ENCODE measurements at places on chromosomes 6 and 20.

DNA sequence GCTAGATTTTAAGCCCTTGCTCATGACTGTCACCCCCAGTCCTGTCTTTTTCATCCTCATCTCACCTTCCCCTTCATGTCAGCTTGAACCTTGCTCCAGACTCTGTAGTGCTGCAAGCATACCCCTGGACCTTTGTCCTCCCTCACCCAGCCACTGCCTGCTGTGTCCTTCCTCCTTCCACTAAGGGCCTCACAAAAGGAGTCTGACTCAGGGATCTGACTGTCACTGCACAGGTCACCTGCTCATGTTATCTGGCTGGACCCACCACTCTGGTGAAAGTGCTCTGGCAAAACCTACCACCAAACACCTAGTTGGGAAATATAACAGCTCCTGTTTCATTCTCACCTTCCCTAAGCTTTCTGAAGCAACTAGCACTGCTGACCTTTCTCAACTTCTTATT, 151.4 kb downstream of the INSM1 start:
- no peak for DNase-seq

DNA sequence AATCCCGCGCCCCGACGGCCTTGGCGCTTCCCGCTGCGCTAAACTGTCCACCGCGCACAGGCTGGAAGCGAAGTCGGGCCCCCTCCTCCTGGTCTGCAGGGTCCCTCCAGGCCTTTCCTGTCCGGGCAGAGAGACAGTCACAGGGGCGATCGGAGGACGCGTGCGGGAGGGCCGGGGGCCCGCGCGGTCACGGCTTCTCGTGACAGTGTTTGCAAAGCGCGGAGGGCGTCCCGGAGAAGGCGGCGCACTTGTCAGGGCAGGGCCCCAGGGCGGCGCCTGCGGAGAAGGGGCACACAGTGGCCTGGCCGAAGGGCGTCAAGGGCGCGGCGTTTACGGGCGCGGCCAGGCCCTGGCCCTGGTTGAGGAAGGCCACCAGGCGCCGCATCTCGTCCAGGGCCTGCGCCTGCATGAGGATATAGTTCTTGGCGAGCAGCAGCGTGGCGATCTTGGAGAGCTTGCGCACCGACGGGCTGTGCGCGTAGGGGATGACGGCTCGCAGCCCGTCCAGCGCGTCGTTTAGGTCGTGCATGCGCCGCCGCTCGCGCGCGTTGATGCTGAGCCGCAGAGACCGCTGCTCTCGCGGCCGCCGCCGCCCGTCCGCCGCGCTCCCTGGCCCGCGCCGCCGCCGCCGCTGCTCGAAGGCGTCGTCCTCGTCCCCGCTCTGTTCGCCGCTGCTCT, 763 bp downstream of the BHLHE23 start:
- no peak for DNase-seq

GRCh38 chr20:37516811-37517750, 4.0 kb upstream of the NNAT start:
- peak; percentile 63 for DNase-seq

- DNase-seq: peak; percentile 17
Measured at GRCh38 chr6:159169193-159169555, at the start of gene FNDC1. Gene FNDC1 (plus strand): TSS chr6:159169400. CDS start chr6:159169597, 197 bp downstream.

GRCh38 chr20:61982191-61982950, 83.3 kb downstream of the TAF4 start:
- DNase-seq: no peak

- no peak for DNase-seq
Measured at GRCh38 chr6:33927616-33928015, 123.8 kb upstream of the MLN start.

- DNase-seq: no peak
Measured at GRCh38 chr6:82608781-82609180, 245.2 kb downstream of the TPBG start.

DNA sequence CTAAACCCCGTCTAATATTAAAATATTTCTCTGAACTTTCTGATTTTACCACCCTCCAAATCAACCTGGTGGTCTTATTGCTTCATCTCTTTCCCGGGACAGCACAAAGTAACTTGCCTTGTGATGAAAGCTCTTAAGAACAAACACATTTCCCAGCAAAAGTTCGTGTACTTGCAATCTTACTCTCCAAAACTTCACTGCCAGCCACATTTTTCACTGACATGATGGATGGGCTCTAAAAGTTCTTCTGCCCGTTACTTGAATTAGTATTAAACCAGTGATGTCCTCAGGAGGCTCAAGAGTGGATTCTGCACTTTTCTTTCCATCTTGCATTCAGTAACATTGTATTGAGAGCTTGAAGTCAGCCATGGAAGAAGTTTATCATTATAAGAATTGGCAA, 731.6 kb upstream of the GJE1 start:
- DNase-seq: no peak

- no peak for DNase-seq
Measured at GRCh38 chr20:24668791-24669190, 199.4 kb downstream of the SYNDIG1 start.

GRCh38 chr6:88807622-88808021, 155.8 kb downstream of the RNGTT start:
- no peak for DNase-seq

GRCh38 chr6:134080171-134080795, 27.9 kb upstream of the SLC2A12 start:
- DNase-seq: no peak

DNA sequence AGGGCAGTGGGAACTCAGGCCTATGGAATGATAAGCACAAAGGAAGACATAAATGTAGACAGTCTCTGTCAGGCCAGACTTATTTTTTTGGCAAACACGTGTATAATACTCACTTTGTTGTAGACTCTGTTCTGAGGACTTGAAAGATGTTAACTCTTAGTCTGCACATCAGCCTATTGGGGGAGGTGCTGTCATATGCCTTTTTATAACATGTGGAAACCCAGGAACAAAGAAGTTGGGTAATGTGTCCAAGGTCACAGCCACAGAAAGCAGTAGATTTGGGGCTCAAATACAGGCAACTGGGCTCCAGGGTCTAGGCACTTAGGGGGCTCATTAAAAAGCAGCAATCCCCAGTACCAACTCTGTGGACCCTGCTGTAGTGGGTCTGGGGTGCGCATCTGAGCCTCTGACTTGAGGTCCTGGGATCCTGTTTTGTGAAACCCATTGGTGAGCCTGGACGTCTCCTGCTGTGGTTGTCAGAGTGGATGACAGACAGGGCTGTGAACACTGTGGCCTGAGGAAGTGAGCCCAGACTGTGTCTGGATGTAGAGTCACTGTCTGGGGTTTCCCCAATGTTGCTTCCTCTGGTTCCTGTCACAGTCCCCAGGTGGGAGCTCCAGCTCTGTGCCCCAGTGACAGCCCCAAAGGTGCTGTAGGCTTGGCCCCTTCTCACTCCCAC, 50.0 kb downstream of the CDH26 start:
- no peak for DNase-seq

DNA sequence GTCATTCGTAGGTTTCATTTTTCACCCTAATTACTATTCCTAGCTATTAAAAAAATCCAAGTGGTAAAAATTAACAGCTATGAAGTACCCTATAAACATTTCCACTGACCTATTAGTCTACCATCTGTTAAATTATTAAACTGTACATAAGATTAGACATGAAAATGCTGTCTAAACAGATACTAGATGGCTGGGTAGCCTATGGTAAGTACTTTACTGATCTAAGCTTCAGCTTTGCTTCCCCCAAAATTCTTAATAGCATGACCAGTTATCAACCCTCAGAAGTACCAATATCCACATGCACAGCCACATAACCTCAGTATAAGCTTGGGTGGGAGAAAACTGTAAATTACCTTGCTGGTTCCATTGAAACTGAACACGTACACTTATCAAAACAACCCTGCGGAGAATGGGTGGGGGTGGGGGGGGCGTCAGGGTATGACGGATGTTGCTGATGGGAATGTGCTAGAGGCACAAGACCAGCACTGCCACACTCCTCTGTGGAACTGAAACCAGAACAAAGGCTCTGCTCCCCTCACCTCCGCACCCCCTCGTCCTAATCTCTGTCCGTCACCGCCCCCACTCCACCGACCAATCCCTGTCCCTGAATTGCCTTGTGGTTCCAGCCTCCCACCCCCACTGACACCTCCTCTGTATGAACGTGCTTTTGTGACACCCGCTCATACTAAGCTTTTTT, 45.3 kb downstream of the B4GALT5 start:
- no peak for DNase-seq

- no peak for DNase-seq
Measured at GRCh38 chr20:61529354-61529753, 277.3 kb downstream of the CDH4 start.

GRCh38 chr6:141988954-141989705, 143.6 kb upstream of the GJE1 start:
- peak; percentile 14 for DNase-seq

DNA sequence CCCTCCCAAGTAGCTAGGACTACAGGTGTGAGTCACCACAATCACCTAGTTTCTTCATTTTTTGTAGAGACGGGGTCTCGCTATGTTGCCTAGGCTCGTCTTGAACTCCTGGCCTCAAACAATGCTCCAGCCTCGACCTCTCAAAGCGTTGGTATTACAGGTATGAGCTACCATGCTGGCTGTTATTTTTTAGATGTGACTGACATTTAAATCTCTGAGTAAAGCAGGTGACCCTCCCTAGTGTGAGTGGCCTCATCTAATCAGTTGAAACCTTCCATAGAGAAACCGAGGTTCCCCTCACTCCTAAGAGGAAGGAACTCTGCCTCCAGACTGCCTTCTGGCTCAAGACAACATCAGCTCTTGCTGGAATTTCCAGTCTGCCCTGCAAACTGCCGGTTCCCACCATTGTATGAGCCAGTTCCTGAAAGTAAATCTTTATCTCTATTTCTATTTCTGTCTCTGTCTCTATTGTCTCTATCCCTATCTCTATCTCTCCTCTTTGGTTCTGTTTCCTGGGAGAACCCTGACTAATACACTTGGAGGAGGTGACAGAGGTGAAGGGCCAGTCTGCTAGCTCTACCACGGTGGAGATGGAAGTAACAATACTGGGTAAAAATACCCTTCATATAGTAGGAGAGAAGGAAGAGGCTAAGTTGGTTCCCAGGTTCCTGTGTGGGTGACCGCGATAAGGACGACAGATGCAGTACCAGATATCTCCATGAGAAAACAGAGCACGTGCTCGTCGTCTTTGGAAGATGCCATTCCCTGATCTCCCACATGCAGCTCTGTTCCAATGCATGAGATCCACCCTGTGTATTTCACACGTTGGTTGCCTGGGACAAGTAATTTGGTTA, 81.0 kb downstream of the MYB start:
- no peak for DNase-seq

GRCh38 chr6:51511081-51511480, 576.3 kb downstream of the PKHD1 start:
- no peak for DNase-seq

DNA sequence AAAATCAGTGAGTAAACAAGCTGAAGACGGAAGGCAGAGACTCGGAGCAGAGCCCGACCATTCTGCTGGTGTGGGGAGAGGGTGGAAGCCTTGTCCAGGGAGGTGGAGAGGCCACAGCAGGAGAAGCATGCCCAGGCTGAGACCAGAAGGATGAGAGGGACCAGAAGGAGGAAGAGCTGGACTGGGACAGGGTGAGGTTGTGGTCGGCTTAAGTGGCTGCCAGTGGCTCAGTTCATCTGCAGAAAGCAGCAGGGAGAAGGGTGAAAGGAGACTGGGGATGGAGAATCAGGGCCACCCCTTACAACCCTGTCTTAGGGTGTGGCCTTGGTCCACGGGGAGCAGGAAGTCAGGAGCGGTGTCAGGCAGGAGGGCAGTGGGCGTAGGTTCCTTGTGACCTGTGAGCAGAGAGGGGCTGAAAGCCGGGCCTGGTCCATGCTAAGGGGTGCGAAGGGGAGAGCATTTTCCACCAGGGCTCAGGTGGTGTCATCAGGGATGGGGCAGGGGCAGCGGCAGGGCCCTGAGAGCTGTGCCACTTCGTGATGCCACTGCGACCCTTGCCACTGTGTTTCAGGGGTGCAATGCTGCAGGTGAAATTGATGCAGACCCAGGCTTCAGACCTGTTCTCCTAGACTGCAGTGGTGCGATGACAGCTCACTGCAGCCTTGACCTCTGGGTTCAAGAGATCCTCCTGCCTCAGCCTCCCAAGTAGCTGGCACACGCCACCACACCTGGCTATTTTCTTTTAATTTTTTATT, 81.1 kb downstream of the TTLL2 start:
- no peak for DNase-seq

DNA sequence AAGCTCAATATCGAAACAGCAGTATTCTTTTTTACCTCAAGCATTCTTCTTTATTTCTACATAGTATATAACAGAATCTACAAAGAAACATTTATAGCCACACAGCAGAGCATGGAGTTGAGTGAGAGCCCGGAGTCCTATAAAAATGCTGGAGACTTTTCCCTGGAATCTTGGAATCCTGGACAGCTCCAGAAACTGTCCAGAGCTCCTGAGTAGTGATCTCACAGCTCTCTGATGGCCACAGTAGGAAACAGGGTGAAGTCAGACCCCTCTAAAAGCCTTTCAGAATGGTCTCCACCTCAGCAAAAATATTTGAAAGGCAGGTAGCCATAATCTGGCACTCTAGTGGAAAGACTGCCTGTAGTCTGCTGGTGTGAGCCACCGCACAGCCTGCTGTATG, 149.3 kb upstream of the STXBP5 start:
- DNase-seq: no peak

DNA sequence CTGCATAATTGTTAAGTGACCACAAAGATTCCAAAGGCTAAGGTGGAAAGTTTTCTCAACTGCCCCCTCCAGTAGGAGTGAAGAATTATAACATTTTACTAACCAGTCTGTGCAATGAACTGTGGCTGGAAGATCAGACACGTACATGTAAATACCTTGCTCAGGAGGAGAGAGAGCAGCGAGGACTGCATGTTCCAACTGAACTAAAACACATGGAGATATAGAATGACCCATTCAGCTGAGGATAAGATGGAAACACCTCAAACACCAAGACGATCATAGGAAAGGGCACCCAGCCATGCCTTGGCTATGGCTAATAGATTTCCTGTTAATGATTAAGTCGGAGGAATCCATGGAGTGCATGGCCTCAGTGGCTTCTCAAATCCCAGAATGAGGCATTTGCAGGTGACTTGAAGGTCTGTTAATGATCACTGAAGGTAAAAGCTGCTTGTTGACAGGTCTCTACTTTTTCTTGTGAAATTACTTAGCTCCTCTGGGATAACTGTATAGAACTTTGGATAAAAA, 875.6 kb downstream of the TFAP2A start:
- no peak for DNase-seq

- no peak for DNase-seq
Measured at GRCh38 chr6:3797231-3798054, 45.9 kb upstream of the PXDC1 start.

GRCh38 chr6:134502614-134503549, 185.0 kb upstream of the SGK1 start:
- DNase-seq: no peak

DNA sequence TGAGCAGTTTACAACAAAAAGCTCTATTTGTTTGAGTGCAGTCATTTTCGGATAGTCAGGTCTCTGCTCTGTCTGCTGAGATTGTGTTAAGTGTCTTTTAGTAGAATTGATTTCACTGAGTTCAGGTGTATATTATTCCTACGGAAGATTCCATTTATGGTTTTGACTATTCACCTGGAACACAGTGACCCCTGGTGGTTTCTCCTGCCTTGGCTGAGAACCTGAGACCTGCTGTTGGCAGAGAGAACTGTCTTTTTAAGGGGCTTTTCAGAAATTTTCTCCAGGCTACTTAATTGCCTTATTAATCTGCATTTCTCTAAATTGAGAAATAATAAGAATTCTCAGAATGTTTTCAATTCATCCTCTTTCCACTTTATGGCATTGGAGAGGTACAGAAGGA, 508.0 kb downstream of the TBC1D32 start:
- no peak for DNase-seq
